ENCODE measurements at places on chromosomes 11 and 22.

DNA sequence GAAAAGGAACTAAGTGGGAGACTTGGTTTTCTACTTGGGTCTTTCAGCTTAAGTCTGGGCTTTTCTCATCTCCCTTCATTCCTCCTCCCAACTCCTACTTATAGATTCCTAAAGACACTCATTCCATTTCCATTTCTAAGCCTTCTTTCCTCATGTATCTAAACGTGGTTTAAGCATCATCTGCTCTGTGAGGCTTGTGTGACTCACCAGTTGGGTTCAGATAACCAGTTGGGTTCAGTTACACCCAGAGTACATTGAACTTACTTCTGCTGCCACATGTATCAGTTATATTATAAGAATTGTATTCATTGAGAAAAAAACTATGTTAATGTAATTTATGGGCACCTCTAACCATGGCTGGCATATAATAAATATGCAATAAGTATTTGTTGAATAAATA lies 831.2 kb upstream of the CCDC90B start:
- DNase-seq = no peak

DNA sequence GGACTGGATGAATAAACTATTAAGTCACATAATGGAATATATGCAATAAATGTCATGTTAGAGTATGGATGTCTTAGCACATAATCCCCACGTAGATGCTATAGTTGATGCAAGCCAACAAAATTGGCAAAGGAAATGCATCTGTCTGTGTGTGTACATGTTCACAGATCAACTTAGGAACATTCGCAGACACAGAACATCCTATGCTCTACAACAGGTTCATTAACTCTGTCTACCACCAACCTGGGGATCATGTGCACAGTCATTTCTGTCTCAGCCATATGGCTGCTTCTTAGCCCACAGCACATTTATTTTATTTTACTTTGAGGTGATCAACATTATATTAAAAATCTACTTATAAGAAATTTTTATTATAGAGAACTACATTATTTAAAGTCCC lies 4.9 kb downstream of the MSANTD4 start:
- no peak for DNase-seq

DNA sequence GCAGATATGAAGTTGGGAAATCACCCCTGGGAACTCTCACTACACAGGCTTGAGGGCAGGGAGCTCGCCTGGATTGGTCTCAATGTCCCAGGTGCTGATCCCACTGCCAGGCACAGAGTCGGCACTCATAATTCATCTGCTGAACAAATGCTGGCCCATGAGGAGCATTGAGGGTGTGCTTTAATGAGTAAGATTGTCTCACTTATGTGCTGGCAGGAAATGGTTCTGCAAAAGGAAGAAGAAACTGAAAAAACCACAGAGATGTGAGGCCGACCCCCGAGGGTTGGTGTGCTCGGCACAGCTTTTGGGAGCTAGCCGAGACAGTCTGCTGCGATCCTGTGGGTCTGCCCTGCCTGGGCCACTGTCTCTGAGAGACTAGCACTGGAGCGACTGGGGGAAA lies 9.4 kb downstream of the PLAAT2 start:
- no peak for DNase-seq

GRCh38 chr22:38456841-38457699 lies 2.1 kb upstream of the KCNJ4 start:
- no peak for DNase-seq

DNA sequence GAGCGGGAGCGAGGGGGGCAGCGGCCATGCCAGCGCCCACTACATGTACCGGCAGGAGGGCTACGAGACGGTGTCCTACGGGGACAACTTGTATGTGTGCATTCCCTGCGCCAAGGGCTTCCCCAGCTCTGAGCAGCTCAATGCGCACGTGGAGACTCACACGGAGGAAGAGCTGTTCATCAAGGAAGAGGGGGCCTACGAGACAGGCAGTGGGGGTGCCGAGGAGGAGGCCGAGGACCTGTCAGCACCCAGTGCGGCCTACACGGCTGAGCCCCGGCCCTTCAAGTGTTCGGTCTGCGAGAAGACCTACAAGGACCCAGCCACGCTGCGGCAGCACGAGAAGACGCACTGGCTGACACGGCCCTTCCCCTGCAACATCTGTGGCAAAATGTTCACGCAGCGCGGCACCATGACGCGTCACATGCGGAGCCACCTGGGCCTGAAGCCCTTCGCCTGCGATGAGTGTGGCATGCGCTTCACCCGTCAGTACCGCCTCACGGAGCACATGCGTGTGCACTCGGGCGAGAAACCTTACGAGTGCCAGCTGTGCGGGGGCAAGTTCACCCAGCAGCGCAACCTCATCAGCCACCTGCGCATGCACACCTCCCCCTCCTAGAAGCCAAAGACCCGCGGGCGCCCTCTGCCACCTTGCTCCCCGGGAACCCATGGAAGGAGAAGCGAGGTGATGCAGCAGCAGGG lies 20.9 kb upstream of the TMEM191C start:
- DNase-seq = no peak

DNA sequence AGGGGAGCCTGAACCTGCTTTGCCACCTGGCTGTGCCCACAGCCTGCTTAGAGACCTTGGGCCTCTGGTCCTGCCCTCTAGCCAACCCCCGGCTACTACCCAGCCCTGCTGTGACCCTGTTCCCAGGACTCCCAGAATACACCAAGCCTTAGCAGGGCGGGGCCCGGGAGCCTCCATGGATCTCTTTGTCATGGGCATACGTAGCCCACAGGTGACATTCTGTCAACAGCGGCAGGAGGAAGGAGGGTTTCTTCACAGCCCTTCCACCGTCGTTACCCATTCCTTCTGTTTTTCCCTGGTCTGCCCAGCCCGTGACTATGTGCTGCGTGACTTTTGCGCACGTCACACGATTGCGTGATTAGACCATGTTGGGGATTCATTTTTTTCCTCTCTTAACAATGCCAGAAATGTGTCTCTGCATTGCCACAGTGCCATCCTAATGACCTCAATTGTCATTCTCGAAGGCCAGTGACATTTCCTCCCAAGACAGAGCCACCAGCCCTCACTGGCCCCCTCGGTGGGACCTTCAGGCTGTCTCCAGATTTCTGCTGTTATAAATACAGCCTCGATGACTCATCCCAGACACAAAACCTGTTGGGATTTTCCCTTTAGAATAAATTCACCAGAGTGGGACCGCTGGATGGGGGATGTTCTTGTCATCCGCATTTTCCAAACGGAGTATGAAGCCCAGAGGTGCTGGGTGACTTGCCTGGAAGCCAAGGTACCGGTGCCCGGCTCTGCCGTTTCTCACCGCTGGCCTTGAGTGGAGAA lies 9.0 kb downstream of the SYT12 start:
- DNase-seq = no peak

DNA sequence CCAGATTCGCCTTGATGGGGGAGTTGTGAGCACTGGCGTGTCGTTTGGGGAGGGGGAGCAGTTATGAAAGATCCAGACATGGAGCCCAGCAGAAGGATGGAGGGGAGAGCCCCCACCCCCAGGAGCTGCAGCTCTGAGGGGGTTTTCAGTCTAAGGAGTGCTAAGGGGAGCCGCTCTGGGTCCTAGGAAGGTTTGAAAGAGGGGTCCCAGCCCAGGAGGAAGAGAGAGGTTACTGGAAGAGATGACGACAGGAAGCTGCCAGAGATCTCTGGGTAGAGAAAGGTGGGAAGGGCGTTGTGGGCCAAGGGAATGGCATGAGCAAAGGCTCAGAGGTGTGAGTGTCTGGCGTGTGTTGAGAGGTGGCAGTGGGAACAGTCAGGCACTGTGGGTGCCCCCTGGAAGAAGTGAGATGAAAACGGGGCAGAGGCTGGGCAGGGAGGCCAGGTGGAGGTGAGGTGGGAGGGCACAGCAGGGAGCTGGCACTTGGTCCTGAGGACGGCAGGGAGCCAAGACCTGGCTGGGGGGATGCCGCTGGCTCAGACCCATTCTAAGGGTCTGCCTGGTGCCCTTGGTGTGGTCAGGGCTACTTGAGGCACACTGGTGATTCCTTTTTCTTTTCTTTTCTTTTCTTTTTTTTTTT lies 1.8 kb downstream of the MGAT3 start:
- no peak for DNase-seq

DNA sequence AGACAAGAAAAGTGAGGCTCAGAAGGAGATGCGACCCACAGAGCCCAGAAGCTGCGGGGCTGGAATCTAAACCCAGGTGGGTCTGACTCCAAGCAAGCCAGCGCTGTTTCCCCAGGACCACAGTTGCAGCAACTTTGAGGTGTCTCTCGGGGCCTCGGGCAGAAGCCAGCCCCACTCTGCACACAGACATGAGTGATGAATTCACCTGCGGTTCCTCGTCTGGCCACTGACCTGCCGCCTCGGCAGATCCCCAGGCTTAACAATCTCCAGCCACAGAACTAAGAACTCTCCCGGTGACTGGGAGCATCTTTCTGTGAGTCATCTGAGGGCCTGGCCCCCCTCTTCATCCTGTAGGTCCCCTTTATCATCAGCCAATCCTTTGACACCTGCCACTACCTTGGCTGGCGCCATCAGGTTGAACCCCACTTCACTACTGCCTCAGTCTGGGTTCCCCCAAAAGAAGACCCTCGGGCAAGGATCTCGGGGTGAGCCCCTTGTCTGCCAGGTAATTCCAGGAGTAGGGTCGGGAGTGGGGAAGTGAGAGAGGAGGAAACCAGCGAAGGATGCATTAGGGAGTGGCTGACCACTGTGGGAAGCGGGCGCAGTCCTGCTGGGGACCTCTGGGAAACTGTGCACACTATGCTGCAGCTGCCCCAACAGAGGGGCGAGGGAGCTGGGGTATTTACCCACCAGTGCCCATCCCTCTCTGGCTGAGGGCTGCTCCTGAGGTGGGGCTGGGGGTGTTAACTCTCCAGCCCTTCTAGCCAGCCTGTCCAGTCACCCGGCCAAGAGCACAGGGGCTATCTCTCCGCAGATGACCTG lies 33.0 kb upstream of the MN1 start:
- no peak for DNase-seq

- DNase-seq = no peak
These were observed 593.5 kb downstream of the TBC1D22A start for GRCh38 chr22:47355776-47356510.

DNA sequence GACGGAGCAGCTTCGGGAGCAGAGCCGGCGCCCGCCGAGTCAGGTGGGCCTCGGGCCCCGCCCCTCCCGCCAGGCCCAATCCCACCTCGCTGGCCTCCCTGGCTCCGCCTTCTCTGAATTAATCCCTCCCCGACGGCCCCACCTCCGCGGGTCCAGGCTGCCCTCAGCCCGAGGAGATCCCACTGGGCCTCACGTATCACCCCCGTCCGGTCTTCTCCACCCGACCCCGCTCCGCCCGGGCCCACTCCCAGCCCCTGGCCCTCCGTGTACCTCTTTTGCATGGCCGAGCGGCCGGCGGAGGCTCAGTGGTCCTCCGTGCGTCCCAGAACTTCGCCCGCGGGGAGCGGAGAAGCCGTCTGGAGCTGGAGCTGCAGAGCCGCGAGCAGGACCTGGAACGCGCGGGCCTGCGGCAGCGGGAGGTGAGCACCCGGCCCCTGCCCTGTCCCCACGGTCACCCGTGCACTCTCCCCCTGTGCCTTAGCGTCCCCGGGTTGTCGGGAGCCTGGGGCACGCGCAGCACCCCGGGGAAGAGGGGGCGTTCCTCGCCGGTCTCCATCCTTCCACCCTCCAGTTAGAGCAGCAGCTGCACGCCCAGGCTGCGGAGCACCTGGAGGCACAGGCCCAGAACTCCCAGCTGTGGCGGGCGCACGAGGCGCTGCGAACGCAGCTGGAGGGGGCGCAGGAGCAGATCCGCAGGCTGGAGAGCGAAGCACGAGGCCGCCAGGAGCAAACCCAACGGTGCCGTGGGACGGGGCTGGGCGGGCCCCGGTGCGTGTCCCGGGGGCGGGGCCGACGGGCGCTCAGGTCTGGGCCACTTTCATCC lies 2.2 kb upstream of the CD151 start:
- no peak for DNase-seq

GRCh38 chr11:65362966-65363365 lies 8.4 kb downstream of the TIGD3 start:
- DNase-seq = no peak

DNA sequence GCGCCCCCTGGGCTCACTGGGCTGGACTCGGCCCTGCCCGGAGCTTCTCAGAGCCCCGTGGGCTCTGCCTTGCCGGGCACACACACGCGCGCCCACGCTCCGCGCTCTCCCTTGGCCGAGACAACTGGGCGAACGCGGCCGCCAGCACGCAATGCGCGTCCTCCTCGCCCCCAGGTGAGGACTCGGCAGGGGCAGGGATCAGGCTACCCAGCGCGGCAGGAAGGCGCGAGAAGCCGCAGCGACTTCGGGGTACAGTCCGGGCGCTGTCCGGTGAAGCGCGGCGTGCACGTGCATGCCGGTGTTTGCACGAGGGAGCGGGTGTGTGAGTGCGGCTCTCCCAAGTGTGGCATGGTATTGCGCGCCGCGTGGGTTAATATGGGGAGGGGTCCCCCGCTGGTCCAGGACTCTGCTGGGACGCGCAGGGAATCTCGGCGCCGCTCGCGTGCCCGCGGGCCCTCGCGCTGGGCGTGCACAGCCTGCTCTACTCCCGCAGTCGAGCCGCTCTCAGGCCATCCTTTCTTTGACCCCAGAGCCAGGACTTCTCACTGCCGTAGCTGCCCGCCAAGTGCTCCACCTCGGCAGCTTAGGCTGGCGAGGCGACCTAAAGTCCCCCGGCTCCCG lies 5.4 kb downstream of the WNT7B start:
- DNase-seq = no peak

DNA sequence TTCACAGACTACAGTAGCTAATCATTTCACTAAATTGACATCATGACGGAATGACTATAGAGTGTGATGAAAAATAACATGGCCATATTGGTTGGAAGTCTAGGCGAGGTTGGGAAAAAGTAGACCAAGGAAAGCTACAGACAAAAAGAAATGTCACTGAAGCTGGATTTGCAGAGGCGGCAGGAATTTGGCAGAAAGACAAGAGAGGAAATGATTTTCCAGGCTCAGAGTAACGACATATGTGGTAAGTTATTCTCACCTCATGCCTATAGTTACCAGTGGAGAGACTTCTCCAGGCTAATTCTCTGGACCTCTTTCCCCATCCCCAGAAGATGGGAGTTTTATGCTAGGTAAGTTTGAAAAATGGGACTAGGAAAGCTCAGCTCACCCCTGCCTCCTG lies 1005.8 kb upstream of the CCDC90B start:
- DNase-seq = no peak

GRCh38 chr11:79439886-79440570 lies 802 bp downstream of the TENM4 start:
- no peak for DNase-seq
